ENCODE measurements at places on chromosomes 3 and 15.
A peak's percentile ranks its signal among the peaks of the same experiment; 100 is the strongest.

- no peak for DNase-seq
Observed at GRCh38 chr3:9861626-9862130, 17.9 kb upstream of the RPUSD3 start.

GRCh38 chr3:195285372-195285771 lies 14.4 kb upstream of the XXYLT1 start:
- no peak for DNase-seq

GRCh38 chr3:158260392-158260791 lies 150.5 kb downstream of the RSRC1 start:
- no peak for DNase-seq

- DNase-seq, result no peak
Observed at GRCh38 chr15:28955993-28956421, 70.2 kb downstream of the APBA2 start.

DNA sequence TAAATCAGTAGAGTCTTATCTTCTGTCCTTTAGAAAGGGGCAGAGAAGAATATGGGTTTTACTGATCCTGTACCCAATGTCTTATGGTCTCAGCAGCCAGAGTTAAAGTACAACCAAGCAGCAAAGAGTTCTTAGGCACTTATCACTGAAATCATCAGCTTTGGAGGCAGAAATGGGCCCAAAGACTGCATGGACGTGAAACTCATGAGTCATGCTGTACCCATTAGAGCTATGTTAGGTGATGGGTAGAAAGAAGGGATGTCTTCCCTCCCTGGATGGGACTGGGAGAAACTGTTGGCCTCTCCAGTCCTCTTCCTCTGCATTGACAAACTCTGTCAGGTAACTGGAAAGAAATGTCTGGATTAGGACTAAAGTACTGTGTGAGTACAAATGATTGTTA lies 63.4 kb downstream of the EOMES start:
- DNase-seq, result no peak

DNA sequence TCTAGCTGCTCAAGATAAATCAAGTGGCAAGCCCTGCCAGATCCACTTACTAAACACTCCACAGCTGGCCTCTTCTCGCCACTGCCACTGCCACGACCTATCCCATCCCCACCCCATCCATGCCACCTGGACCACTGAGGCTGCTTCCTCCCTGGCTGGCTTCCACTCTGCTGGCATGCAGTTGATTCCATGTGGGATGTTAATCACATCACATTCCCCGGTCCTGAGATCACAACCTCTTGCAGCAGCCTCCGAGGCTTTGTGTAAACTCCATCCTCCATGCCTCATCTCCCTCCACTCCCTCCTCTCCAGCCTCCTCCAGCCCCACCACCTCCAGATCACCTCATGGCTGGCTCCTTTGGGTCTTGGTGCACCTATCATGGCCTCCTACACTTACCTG lies 7.7 kb downstream of the NCKIPSD start:
- no peak for DNase-seq

DNA sequence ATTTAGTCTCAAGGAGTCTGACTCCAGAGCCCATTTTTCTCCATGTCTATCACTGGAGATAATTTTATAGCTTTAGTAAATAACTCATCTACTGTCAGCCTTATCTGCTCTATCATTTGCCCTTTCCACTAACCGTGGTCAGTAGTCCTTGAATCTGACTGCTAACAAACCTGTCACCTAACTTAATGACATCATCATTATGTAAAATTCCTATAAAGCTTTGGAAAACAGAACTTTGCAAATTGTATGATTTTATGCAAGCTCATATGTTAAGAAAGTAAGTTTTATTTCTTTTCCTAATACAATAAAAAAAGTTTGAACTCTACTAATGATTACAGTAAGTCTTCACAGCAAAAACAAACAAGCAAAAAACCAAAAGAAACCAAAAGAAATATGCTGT lies 293.9 kb downstream of the CADM2 start:
- no peak for DNase-seq

DNA sequence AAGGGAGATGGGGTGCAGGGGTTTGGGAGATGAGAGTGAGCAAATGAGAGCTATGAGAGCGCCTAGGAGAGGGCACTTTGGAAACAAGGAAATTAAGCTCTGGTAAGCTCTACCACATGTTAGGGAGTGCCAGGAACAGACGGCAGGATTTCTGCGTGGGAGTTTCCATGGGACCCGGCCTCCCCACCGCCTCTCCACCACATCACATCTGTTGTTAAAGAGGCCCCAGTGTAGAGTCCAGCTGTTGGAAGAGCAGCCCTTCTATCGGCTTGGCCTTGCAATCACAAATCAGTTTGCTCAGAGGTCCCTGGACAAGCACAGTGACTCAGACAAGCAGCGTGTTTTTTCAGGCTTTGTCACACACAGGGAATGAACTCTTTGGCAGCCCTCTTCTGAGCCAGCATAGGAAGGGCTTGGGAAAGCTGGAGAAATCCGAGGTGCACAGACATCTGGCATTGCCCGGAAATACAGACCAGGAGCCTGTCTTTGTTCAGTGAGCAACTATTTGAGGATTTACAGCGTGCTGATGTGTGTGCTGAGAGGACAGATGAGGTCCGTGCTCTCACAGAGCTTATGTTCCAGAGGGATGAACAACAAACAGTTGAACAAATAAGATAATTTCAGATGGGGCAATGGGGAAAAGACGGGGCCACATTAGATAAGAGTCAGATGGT lies 370.6 kb upstream of the PROK2 start:
- peak; percentile 98 for DNase-seq

- no peak for DNase-seq
Observed at GRCh38 chr15:30824518-30825195, 79.1 kb upstream of the FAN1 start.
